T1000 (cell line): ENCODE measurements at places on chromosomes 12 and 14.
A peak's percentile ranks its signal among the peaks of the same experiment; 100 is the strongest.

DNA sequence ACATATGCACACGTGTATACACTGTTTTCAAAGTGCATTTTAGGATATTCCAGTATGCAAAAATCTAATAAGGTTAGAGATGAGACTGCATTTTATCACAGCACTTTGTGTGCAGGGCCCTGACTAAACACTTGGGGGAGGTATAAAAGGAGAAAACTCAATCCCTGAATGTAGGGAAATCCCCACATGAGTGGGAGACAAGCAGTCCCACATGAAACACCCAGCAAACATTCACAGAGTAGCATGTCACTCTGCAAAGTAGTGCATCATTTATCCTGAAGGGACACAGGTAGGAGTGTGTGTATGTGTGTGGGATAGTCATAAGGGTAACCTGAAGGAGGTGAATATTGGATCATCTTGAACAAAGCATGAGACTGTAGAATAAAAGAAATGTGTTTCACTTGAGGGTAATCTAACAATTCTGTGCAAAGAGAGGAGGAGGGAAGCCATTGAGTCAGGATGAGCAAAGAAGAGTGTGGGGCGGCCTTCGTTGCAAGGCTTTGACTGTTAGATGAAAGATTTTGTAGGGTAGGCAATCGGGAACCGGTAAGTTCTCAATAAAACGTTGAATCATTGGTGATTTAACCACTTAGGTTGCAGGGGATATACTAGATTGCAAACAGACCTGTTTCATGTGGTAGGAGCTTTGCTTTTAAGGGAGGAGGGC lies 2.9 kb downstream of the PRPF40B start:
- DNase-seq = no peak

GRCh38 chr12:56338308-56339157 lies at the start of gene IL23A:
IL23A (plus strand) TSS chr12:56338884; CDS start chr12:56339045, 161 bp downstream.
- no peak for DNase-seq

DNA sequence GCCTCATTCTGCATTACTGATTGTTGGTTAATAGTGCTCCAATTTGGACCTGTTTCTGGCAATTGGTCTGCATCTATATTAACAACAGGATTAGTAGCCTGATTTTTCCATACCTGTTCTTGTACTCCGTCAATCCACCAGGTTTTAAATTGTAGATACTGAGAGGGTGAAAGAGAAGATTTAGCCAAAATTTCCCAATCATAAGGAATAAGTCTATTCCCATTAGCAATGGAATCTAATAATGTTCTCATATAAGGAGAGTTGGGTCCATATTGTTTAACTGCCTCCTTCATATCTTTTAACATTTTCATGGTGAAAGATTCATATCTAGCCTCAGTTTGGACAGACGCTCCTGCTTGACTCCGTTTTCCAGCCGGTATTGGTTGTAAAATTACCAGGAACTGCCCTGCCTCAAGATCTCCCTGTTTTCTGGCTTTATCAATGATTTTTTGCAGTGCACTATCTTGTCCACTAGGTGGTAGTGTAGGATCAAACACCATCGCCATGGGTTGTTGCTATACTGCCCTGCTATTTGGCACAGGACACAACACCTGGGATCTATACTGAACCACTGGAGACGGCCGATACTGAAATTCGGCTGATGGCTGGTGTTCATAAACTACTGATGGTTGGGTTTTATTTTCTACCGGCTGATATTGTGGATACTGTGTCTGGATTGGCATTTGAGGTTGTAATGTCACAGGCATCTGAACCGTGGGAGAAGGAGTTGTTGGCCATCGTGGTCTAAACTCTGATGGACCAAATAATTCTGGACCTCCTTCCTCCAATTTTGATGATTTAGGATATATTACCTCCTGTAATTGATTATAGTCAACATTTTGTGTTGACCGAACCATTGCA lies 25.2 kb downstream of the DHRS4L2 start:
- DNase-seq = peak; percentile 35

DNA sequence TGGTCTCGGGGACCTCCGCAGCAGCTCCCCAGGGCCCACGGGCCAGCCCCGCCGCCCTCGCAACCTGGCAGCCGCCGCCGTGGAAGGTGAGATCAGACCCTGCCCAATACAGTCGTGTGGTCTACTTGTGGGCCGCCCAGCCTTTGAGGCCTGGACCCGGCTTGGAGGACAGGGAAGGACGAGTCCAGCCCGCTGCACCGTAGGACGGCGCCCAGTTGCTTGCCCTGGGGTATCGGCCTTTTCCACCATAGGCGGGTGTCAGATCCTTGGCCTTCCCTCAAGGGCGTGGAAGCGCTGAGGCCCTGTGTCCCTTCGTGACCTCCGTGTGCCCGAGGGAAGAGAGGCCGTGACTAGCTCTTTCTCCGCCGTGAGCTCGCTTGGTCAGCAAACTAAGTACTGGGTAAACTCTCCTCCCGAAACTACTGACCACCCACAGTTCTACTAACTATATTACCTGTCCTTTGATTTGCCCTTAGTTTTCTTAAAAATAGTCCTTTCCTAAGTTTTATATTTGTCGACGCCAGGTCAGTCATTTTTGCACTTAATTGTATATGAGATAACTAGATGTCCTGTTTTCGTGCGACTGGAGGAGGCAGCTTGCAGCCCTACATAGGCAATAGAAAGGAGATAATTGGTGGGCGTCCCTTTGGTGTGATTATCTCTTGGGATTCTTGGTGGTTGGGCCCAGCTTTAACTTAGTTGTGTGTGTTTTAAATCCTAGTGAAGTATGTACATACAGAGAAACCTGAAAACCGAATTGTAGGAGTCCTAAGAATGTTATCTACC lies 757 bp downstream of the SLC25A3 start:
- no peak for DNase-seq

DNA sequence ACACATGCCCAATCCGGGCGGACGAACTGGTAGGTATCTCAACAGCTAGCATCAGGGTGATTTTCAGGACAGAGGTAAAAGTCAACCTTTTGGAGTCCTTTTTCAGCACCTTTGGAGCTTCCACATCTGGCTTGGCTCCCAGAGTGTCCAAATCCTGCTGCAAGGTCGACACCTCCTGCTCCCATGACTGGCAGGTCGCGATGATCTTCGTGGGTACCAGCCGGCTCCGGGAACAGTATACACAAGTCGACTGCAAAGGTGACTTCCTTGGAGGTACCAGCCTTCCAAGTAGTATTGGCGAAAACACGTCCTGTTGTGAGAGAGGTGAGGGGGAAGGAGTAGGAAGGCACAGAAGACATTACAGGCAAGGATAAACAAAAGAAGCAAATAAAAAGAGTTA lies 672.7 kb downstream of the TMEM121 start:
- no peak for DNase-seq

GRCh38 chr14:40494483-40494882 lies 1062.2 kb upstream of the FBXO33 start:
- DNase-seq = no peak

DNA sequence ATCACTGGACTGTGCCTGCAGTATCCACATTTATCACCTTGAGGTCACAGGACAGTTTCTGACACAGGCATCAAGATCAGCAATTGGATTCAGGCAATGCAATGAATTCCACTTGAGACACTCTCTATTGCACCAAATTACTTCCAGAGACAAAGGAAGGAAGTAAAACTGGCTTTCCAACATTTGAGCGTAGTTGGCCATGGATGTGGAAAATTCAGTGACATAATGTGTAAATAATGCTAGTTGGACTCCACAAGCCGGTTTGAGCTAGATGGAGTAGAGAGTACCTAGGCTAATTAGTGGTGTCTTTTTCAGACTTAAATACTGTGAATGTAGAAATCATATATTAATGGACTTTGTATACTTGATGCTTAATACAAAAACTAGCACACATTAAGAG lies 168.3 kb upstream of the SYT1 start:
- no peak for DNase-seq

- peak; percentile 92 for DNase-seq
Measured at GRCh38 chr12:91205811-91206210, 23.2 kb upstream of the DCN start.

GRCh38 chr12:65961190-65962035 lies 137.1 kb downstream of the HMGA2 start:
- no peak for DNase-seq

- DNase-seq = peak; percentile 100
Measured at GRCh38 chr12:49507139-49507538, 31.7 kb upstream of the KCNH3 start.

- no peak for DNase-seq
Measured at GRCh38 chr14:22428700-22429291, 160.2 kb downstream of the DAD1 start.

DNA sequence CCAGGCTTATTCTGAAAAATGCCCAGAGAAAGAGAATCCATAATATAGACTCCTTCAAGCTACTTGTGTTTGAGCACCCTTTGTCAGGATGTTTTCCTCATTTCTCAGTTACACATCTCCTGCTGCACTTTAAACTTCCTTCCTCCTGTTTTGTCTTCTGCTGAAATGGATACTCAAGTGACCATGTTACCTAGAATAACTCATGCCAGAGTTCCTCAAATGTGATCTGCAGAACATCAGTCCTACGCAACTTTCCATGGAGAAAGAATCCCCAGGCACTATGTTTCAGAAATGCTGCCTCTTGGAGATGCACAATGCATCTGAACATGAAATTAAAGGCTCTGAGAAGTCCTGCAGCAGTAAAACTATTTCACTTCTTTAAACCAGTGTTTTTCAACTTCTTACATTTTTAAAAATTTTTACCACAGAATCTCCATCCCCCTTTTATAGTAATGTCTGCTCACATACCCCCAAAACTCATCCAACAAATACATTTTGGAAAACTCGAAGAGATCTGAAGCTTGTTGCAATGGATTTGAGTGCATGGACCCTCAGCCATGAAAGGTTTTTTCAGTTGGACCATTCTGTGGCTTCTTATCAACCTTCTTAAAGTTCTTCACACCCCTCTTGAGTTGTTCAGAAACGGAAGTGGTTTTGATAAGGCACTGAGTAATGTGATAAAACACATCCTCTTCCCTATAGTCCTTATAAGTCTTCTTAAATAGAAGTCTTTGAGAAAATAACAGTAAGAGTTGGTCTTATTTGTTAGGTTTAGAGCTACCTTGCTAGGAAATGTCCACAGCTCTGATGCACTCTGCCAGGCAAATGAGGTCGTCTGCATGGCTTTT lies 84.5 kb upstream of the KCNA1 start:
- DNase-seq = no peak

DNA sequence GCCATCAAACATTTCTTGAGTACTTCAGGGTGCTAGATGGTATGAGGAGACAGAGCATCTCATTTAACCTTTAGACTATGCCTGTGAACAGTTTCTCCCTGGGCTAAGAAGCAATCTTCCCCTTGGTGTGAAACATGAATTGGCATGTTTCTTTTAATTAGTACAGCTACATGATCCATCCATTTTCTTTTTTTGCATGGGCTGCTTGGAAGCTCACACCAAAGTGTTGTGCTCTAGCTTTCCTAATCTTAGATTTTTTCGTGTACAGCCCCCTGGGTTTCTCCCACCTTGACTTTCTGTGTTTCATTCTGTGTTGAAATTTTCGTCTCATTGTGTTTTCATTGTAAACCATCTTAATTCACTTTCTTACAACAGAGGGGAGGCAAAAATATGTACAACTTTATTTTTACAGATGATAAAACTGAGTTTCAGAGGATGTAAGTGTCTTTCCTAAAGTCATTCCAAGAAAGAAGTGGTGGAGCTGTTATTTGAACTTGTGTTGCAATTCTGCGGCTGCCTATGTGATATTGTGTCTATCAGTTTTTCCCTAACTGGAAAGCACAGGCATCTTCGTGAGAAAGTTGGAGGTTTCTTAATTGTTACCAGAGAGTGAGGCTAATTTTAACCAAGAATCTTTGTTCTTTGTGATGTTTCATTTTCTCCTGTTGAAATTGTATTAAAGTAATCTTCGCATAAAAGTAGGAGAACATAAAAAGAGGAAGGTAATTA lies 64.5 kb downstream of the DAAM1 start:
- no peak for DNase-seq

- no peak for DNase-seq
Measured at GRCh38 chr12:25387732-25388050, 137.0 kb upstream of the KRAS start.

DNA sequence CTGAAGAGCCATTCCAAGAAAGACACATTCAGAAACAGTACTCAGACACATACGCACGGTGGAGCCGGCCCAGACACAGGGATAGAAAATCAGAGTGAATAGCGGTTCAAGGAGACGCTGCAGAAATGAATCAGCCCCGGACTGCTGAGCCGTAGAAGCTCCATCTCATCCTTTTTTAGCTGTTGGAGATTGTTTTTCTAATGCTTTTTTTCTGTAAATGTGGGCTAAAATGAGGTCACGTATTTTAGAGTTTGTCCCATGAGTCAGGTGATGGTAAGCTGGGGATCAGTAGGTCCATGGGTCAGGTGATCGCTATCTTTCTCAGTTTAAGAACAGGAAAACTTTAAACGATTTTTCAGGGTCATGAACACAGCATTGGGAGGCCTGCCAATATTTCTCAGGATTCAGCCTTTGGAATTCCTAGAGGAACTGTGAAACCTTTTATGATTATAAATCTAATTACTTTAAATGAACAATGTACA lies 202.4 kb downstream of the ITPR2 start:
- peak; percentile 67 for DNase-seq

- DNase-seq = no peak
Measured at GRCh38 chr12:89215196-89215595, 137.1 kb downstream of the DUSP6 start.

GRCh38 chr12:53004582-53004981 lies 1.7 kb upstream of the EIF4B start:
- no peak for DNase-seq

DNA sequence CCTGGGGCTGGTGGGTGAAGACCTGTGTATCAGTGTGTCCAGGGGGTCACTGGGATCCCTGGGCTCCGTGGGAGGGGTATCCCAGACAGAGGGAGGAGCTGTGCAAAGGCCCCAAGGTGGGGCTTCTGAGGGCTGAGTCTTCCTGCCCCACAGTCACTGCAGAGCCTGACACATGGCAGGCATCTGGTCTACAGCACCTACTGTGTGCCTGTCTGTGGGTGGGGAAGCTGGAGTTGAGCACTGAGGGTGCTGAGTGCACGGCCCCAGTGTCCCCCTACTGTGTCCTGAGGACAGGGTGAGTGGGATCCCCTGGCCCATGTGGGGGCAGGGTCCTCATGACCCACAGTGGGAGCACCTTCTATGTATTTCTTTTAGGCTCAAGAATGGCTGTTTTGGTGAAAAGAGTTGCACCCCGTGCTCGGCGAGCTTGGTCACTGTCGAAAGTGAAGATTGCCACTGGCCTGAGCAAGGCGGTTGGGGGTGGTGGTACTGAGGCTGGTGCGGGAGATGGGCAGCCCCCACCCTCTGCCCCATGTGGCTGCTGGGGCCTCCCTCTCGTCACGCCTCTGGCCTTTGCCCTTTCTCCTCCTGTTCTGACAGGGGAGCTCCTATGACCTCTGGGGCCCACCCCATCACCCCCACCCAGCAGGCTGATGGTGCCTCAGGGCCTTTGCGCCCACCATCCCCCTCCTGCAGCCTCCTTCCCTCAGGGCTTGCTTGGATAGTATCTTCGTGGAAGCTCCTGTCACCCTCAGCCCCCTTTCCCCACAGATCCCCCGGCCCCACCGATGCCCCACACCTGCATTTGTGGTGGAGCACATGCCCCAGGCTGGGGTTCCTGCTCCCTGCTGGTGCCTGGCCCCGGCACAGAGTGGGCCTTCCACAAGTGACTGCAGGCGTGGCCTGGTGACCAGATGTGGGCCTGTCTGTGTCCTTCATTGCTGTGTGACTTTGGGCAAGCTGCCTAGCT lies 55.8 kb downstream of the BEGAIN start:
- no peak for DNase-seq
